Motor neuron (in vitro differentiated cells): ENCODE measurements at places on chromosomes 2 and 18. TPM values are rescaled to one million over a fixed set of nuclear protein-coding genes. Genes with fewer than 3 reads are reported as not detected.

Gene MEIS1
- 224 and 241 TPM in 2 replicates for total RNA-seq

Gene IL36G
- total RNA-seq: not detected in 2 replicates

Gene TYW5
- 18.3 and 18.8 TPM in 2 replicates for total RNA-seq

- ATAC-seq: peak; percentile 6
These were observed 286.2 kb downstream of the TCF4 start for GRCh38 chr18:55301824-55302166.

DNA sequence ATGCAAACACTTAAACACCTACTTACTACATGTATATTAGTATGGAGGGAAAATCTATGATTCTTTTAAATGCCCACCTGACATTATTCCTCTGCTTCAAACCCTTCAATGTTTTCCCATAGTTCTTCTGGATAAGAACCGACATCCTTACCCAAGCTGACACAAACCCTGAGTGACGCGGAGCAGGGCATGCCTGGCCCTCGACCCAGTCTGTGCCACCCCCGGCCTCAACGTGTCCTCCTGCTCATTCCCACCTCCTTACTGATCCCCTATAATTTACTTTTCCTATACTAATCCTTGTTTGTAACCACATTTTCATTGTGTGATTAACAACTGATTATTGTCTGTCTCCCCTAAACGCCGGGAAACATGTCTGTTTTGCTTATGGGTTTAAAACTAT lies 17.5 kb downstream of the KIDINS220 start:
- no peak for ATAC-seq

GRCh38 chr2:47004905-47005495 lies 89.4 kb upstream of the MCFD2 start:
- no peak for ATAC-seq

GRCh38 chr2:101985101-101985792 lies 6.5 kb upstream of the IL1R2 start:
- no peak for ATAC-seq

DNA sequence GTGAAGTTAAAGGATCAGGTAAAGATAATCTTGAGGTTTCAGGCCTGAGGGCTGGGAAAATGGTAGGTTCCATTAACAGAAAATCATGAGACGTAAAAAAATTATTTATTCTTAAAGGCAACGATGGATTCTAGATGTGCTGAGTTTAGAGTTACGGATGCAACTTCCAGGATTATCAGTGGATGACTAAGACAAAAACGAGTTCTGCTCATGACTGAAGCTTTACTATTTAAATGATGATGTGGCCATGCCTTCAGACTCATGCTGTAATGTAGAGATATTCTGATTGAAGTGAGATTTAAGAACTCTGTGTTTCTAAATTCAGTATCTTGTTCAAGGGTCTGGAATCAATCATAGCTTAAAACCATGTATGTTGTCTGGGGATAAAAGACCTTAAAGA lies 5.0 kb downstream of the TMEM237 start:
- ATAC-seq: no peak

DNA sequence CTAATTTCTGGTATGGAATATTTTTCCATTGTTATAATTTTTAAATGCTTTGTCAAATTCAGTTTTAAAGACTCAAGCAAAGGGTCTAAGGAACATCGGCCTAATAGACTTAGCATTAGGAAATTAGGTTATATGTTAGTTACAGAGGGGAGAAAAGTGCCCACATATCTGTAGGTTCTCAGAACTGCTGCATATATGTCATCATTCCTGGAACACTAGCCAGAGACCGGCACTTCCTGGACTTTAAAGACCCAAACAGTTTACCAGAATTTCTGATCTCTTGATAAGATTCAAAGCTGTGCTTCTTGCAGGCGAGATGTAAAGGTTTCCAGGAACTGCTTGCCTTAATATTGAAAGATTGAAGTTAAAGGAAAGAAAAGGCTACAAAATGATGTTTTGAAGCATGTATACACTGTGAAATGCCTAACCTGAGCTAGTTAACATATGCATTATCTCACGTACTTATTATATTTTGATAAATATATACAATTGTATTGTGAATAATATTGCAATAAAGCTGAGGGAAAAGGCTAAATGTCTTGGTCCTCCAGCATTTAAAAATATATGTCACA lies 993.6 kb downstream of the LRP1B start:
- ATAC-seq: no peak

DNA sequence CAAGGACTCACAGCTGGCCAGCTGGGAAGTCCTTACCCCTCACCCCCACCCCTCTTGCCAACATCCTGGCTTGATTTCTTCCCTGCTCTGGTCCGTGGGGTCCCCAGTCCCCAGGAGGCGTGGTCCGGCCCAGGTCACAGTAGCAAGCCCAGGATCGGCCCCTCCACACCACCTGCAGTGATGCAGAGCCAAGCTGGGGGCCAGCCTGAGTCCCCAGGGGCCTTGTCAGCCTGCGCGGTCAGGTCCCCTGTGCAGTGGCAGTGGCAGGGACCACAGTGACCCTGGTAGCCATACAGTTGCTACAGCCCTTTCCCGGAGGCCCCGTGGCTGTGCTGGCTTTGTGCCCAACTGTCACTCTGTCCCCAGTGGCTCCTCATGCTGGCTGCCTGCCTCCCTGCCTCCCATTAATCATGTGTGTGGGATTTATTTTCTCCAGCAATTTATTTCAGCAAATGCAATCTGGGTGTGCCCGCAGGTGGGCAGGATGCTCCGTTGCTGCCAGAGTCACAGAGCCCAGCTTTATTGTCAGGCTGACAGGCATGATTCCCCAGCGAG lies 8.8 kb upstream of the PRSS56 start:
- no peak for ATAC-seq

DNA sequence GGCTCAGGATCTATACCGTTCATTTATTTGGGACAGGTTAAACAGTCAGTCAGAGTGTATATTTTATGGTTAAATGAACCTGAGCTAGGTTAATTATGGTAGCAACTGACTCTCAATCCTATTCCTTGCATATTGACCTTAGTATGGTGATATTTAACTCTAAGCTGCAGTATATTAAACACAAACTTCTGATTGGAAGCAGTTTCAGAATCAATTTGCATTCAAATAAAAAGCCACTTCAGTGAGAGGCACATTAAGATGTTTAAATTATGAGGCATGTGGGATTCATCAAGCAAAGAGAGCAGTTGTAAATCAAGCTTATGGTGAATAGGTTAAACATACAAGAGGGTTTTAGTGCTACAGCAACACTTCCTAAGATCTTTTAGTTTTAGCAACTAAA lies 40.4 kb downstream of the FRZB start:
- peak; percentile 45 for ATAC-seq

DNA sequence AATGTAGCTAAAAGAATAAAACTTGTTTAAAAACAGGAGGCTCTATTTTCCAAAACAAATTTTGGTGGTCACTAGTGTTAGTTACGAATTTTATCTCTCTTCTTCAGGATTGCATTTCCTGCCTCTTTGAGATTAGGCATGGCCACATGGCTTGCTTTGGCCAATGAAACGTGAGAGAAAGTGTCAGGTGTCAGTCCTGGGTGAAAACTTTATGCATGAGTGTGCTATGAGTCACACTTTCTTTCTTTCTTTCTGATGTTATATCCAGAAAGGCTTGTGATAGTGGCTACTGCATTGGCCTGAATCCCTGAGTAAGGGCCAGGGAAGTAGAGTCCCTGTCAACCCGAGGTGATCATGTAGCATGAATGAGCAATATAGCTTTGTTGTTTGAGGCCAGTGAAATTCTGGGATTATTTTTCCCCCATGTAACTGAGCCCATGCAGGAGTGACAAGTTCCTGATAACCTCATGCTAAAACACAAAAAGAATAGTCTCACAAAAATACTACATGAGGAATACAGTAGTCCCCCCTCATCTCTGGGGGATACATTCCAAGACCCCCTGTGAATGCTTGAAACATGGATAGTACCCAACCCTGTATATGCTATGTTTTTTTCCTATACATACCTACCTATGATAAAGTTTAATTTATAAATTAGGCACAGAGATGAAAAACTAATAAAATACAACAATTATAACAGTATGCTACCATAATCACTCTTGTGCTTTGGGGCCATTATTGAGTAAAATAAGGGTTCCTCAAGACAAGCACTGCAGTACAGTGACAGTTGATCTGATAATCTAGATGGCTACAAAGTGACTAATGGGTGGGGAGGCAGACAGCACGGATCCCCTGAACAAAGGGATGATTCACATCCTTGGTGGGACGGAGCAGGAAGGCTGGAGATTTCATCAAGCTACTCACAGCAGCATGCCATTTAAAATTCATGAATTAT lies 109.5 kb downstream of the CDC42EP3 start:
- ATAC-seq: peak; percentile 89

- ATAC-seq: no peak
These were observed 341.3 kb downstream of the TGIF1 start for GRCh38 chr18:3791238-3791637.

DNA sequence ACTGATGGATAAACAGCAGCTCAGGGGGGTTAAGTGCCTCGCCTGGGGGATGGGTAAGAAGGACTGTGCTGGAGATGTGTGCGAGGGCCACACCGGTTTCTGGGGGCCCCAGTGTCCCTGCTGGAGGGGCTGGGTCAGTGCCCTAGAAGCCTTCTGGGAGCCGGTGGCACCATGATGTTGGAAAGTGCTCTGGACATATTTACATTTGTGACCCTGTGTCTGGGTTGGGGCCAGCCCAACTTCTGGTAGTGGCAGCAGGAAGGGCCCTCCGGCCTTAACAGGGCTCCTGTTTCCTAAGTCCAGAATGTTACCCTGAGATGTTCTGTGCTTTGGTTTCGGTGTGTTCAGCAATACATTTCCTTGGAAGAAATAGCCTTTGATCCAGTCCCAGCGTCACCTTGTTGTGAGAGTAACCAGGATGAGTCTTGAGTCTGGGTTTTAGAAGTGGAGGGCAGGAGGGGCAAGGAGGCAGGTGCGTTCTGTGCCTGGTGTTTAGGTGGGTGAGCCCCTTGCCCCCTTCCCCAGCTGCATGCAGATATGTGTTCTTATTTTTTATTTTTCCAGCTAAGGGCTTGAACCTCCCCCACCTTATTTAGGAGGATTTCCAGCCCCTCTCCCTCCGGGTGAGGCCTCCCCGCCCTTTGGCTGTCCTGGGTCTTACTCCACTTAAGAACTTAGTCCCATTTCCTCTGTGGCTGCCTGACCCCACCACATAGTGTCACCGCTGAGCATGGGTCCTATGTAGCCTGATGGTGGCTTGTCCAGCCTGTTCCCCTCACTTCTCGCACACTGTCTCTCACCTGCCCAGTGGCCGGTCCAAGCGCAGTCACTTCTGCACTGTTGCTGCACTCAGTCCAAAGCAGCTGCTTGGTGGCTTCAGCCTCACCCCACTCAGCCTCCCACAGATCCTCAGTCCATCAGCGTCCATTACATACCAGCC lies 132.7 kb upstream of the HS6ST1 start:
- ATAC-seq: no peak

DNA sequence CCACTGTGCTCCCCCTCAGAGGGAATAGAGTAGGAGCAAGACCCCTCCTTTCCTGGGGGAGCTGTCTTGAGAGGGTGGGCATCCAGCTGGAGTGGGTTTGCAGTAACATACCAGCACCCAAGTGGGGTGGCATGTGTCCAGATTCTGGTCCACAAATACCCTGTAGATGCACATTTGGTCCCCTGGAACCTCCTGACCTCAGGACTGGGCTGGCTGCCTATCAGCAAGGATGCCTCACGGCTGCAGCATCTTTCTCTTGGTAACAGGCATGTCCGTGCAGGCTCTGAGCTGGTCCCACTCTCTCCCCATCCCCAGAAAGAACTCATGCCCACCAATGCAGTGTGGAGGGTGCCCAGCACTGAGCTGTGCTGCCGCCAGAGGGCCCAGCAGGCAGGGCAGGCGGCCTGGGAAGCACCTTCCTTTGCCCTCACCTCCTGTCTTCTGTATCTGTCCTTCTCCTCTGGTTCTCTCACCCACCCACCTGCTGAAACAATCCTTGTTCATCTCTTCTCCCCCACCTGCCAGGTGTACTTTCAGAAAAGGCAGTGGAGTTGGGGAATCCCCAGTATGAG lies 47.4 kb downstream of the ITGB1BP1 start:
- no peak for ATAC-seq

GRCh38 chr2:178756843-178757242 lies 50.4 kb downstream of the TTN start:
- ATAC-seq: no peak

DNA sequence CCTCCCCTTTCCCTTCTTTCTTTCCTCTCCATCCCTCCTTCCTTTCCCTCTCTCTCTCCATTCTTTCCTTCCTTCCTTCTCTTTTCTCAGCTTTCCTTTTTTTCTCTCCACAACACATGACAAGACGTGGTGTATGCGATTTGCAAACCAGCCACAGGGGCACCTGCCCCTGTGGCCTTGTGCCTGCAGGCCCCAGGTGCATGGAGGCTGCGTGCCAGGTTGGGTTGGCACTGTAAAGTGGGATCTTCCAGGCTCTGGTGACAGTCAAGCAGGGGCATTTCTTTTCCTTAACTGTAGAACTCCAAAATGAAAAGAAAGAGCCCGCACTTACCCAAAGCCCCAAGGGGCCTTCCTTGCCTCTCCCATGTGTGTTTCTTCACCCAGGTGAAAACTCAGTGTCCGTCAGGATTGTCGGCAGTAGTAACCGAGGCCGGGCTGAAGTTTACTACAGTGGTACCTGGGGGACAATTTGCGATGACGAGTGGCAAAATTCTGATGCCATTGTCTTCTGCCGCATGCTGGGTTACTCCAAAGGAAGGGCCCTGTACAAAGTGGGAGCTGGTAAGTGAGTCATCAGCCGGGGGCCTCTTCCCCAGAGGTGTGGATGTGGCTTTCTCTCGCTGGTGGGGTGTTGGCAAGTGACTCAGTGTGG lies 50.9 kb downstream of the MARCO start:
- ATAC-seq: no peak

- no peak for ATAC-seq
These were observed 3.8 kb upstream of the ARHGAP25 start for GRCh38 chr2:68730828-68731227.
